Left lobe of liver (tissue), 2 donors: ENCODE measurements at places on chromosomes 6 and 20.

- DNase-seq = peak; percentile 16
Measured at GRCh38 chr6:148364056-148364824, 21.6 kb downstream of the SASH1 start.

DNA sequence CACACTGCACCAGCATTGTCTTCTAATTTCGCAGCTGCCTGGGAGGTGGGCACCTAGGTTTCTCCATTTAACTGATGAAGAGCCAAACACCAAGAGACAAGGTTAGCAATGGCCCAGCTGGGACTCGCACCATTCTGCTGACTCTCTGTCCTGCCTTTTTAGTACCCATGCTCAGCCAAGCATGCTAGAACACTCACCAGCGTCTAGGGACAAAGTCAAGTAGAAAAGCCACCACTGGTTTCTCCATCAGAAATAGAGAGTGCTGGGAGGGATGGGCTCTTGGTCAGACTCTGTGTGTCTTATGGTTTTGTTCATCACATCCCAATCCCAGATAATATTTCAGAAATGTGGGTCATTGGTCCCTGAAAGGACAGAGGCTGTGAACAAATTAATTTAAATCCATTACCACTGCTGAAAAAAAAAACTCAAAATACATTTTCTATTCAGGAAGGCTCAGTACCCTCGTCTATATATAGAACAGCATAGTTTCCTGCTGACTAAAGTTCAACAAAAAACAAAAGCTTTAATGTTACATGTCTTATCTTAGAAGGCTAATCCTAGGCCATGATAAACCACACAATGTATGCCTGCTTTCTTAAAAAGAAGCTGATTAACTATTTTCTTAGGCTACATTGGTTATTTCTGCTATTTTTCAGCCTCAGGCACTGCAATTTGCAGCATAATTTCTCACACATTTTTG lies 111.0 kb downstream of the TBC1D7 start:
- DNase-seq = no peak

DNA sequence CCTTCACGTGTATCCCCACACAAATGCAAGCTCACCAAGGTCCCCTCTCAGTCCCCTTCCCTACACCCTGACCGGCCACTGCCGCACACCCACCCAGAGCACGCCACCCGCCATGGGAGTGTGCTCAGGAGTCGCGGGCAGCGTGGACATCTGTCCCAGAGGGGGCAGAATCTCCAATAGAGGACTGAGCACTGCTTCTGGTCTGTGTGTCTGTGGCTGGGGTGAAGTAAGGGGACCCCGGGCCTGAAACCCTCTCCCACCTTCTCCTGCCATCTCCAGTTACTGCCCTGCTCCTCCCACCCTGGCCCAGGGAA lies 8.3 kb downstream of the MYL9 start:
- no peak for DNase-seq

DNA sequence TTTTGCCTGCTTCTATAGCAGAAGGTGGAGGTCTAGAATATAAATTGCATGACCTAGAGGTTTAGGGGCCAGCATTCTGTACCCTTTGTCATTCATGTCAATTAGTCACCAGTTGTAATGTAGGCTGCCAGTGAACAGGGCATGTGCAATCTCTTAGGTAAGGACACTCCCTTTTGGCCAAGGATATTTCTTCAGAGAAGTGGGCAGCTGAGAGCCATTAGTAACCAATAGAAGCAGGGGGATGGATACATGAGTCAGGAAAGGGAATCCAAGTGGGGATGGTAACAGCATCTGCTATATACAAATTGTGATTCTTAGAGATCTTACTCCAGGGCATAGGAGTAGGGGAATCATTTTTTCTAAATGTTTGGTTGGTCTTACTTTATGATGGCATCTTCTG lies 494.2 kb upstream of the JAG1 start:
- DNase-seq = no peak

GRCh38 chr6:64429926-64430325 lies 794.3 kb downstream of the PHF3 start:
- no peak for DNase-seq

- DNase-seq = no peak
Measured at GRCh38 chr6:96675597-96675996, 112.7 kb downstream of the FHL5 start.

- no peak for DNase-seq
Measured at GRCh38 chr6:161511447-161512095, 237.7 kb upstream of the AGPAT4 start.

DNA sequence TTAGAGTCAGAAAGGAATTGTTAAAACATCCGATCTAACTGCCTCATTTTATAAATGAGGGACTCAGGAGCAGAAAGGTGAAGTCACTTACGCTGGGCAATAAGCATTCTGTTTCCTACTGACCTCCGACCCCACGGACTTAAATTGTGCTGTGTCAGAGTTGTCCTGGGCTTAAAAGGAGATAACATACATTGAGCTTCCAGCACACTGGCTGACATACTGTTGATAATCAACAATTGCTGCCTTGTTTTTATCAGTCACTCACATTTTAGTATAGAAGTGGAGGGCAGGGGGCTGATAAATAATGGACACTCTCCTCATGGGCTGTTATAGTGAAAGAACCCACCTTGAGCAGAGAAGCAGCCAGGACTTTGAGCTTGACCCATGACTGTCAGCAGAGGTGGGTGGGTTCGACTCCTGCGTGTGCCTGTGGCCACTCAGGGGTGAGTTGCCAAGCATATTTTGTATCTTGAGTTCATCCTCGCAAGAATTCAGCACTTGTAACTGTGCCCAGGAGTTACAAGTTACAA lies 166.5 kb upstream of the JARID2 start:
- no peak for DNase-seq

DNA sequence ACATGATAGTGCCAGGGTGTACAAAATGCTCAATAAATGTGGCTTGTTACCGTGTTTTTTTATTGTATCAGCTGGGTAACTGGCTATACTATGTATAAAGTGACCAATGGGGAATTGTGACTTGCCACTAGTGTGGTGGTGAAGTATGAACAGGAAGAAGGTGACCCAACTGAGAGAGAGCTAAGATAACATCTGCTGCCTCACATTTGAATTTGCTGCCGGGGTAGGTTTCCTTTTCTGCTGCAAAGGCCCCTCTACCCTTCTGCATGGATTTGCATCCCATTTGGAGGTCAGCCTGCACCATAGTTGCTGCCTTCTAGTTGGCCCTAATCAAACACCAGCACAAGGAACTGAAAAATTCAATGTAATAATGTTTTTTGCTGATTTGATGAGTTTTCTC lies 24.1 kb downstream of the IL17A start:
- no peak for DNase-seq
